A375 (cell line): ENCODE measurements at places on chromosomes 13 and 19. TPM values are rescaled to one million over a fixed set of nuclear protein-coding genes. Genes with fewer than 3 reads are reported as not detected.

ZNF600 gene
- total RNA-seq = 2.0 and 3.9 TPM in 2 replicates

DIRAS1 gene
- total RNA-seq = 0.72 and 1.0 TPM in 2 replicates

KDELR1 gene
- 48.7 and 57.4 TPM in 2 replicates for total RNA-seq

ZNF177 gene
- 0.42 and 2.9 TPM in 2 replicates for total RNA-seq

MAST1 gene
- 0.45 and 2.2 TPM in 2 replicates for total RNA-seq
